Right lobe of liver (tissue), 6 donors: ENCODE measurements at places on chromosomes 7 and 10. TPM values are rescaled to one million over a fixed set of nuclear protein-coding genes. Genes with fewer than 3 reads are reported as not detected.

The EBLN1 gene
- not detected for total RNA-seq

DNA sequence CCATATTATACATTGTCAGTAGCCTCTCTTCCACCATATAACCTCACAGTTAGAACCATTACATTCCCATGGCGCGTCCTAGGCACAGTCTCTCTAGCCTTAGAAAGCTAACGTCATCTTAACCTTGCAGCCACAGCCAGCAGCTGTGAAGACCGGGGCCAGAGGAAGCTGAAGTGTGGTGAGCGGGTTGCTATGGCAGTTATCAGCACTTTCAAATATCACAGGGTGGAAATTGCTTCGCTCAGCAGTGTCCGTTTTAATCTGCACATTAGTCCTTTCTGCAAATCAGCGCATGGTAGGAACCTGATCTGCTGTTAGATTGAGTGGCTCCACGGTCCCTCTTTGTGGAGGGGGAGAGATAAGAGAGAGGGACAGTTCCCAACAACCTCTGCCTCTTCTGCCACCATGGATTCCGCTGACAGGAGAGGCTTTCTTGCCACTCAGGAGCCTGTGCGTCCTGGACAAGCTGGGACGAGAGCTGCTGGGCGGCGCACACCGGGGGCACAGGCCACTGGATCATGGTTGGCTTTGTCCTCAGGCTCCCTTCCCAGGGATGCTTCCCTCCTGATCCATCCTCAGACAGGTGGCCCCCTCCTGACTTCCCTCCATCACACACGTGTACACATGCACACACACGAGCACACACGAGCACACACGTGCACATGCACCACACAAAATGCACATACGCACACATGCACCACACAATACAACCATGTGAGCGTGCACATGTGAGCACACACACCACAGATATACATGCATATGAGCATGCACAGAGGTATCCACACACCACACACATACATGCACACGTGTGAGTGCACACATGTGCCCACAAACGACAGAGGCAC is 93.8 kb downstream of the WDR37 start:
- DNase-seq: no peak
- no peak overlapping the region for H3K27ac ChIP-seq
- H3K27me3 ChIP-seq: no peaks in the 10 kb centered on the region
- H3K36me3 ChIP-seq: no peaks in the 10 kb centered on the region

The NODAL gene
- not detected for total RNA-seq

- no peak overlapping the region for H3K27ac ChIP-seq
- H3K36me3 ChIP-seq: no peaks in the 10 kb centered on the region
- DNase-seq: no peak
Measured at GRCh38 chr10:8102708-8103401, 48.4 kb downstream of the GATA3 start.

- no peaks in the 10 kb centered on the region for H3K4me1 ChIP-seq
- H3K27ac ChIP-seq: no peak overlapping the region
- DNase-seq: no peak
- H3K36me3 ChIP-seq: no peaks in the 10 kb centered on the region
- H3K27me3 ChIP-seq: no peaks in the 10 kb centered on the region
- H3K4me3 ChIP-seq: no peak overlapping the region
Measured at GRCh38 chr10:106897719-106898118, 266.8 kb downstream of the SORCS1 start.

GRCh38 chr10:80466724-80467326 is 12.7 kb downstream of the TSPAN14 start:
- DNase-seq: no peak
- no peak overlapping the region for H3K4me3 ChIP-seq
- peaks cover 12% of the 10 kb centered on the region for H3K36me3 ChIP-seq
- peaks cover 76% of the 10 kb centered on the region for H3K4me1 ChIP-seq
- no peaks in the 10 kb centered on the region for H3K27me3 ChIP-seq

The TTYH3 gene
- total RNA-seq: 10.3 TPM

The CNPY4 gene
- total RNA-seq: 3.9 TPM

DNA sequence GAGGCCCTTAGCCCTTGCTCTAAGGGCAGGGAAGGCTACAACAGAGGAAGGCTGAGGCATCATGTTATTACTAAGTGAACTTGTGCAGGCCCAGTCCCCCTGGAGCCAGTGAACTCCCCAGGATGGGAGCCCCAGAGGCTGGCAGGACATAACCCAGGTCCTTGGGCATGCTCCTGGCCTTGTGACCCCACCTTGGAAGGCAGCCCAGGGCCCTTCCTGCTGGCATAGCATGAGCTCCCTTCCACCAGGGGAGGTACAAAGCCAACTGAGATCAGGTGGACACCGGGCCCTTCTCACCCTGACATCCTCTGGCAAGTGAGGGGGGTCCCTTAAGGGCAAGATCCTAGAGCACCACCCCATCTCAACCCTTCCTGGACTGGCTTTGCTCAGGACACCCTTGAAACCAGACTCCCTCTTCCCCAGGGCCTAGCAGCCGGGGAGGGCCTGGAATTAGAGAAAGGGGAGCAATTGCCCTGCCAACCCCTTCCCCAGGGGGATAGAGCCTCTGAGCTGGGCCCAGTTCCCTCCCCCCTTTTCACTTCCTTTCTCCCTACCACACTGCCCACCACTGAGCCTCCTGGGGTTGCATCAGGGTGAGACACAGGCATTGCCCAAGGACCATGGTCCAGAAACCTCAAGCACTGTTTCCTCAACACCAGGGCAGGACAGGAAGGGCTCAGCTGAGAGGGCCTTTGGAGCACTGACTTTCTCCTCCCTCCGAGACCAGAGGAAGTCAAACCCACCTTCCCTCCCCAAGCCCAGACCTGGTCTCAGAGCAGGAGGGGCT is 1.8 kb upstream of the VSIR start:
- no peaks in the 10 kb centered on the region for H3K27me3 ChIP-seq
- H3K27ac ChIP-seq: no peak overlapping the region
- no peaks in the 10 kb centered on the region for H3K4me1 ChIP-seq
- no peaks in the 10 kb centered on the region for H3K36me3 ChIP-seq
- H3K4me3 ChIP-seq: no peak overlapping the region
- DNase-seq: no peak

DNA sequence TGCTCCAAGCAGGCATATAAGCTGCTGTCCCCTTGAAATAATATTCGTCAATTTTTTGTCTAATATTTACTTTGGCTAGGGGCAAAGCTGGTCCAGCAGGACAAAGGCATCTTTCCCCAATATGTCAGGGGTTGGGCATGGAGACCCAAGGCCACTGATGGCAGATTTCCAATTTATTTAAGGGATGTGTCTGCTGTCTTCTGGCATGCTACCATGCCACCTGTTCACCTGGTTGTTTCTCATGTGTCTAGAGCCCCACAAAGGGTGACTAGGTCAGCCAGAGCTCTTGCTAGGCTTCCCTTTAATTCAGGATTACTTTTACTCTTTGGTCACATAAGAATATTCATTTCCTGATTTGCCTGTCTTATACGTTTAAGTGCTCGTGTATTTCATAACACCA is 22.1 kb upstream of the SYPL1 start:
- H3K4me3 ChIP-seq: no peak overlapping the region
- no peaks in the 10 kb centered on the region for H3K27me3 ChIP-seq
- H3K27ac ChIP-seq: no peak overlapping the region

GRCh38 chr10:98309366-98310355 is 41.7 kb upstream of the LOXL4 start:
- H3K4me3 ChIP-seq: no peak overlapping the region
- DNase-seq: peak; percentile 73
- no peaks in the 10 kb centered on the region for H3K4me1 ChIP-seq
- peaks cover 5% of the 10 kb centered on the region for H3K27me3 ChIP-seq

DNA sequence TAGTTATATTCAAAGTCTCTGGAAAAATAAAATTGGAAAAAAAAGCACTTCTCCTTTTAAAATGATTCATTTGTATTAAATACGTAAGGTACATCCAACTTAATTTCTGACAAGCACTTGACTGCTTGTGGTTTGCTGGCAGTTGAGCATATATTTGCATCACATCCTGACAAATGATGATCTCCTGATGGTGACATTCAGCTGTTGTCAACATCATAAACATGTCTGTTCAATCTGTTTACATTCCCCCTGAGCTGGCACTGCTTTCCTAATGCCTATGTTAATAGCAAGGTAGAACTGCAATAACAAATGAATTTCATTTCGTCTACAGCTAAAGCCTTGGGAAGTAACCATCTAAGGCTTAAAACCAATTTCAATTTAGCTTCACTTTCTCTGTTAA is 24.4 kb downstream of the TSPAN12 start:
- DNase-seq: no peak
- no peaks in the 10 kb centered on the region for H3K27me3 ChIP-seq
- peaks cover 8% of the 10 kb centered on the region for H3K4me1 ChIP-seq
- peaks cover 7% of the 10 kb centered on the region for H3K36me3 ChIP-seq
- no peak overlapping the region for H3K27ac ChIP-seq

The ANKRD61 gene
- total RNA-seq: not detected
